ENCODE measurements at places on chromosomes 5 and 9.

GRCh38 chr5:158600679-158601078 is 499.0 kb downstream of the EBF1 start:
- H3K27ac ChIP-seq: no peak overlapping the region
- no peak for DNase-seq
- H3K4me3 ChIP-seq: no peak overlapping the region
- no peaks in the 10 kb centered on the region for H3K27me3 ChIP-seq

- H3K4me3 ChIP-seq: peak overlapping the region; percentile 98
- H3K4me1 ChIP-seq: peaks cover 17% of the 10 kb centered on the region
- peak overlapping the region; percentile 31 for H3K27ac ChIP-seq
Observed at GRCh38 chr9:137255448-137256114, 454 bp downstream of the NELFB start.

DNA sequence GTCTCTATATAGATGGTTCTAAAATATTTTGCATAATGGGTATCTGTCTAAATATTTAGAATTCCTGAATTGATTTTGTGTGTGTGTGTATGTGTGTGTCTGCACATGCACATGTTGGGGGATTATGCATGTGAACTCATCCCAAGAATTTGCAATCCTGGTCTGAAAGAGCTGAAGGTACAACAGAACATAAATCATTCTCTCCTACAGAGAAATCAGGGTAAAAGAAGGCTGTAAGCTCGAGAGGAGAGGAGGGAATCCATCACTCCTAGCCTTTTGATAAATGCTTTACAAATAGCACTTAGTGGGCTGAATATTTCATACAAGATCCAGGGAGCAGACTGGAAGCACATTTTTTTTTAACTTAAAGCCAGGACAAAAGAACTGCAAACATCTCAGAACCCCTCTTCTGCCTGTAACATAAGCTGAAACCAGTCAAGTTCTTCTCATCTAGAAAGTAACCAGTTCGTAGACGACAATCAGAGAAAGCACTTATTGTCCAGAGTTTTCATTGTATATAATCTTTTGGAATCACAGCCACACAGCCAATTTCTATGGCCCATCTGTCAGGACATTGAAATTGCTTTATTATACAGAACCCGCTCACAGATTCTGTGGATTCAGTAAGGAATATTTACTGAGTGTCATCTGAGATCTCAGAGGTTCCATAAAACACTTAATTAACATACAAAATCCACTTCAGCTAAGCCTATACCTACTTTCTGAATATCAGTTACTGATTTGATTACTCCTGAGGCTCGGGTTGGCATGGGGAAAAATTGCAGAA is 541.4 kb upstream of the ZNF462 start:
- no peak overlapping the region for H3K4me3 ChIP-seq
- no peak for DNase-seq
- no peak overlapping the region for H3K27ac ChIP-seq
- no peaks in the 10 kb centered on the region for H3K27me3 ChIP-seq

DNA sequence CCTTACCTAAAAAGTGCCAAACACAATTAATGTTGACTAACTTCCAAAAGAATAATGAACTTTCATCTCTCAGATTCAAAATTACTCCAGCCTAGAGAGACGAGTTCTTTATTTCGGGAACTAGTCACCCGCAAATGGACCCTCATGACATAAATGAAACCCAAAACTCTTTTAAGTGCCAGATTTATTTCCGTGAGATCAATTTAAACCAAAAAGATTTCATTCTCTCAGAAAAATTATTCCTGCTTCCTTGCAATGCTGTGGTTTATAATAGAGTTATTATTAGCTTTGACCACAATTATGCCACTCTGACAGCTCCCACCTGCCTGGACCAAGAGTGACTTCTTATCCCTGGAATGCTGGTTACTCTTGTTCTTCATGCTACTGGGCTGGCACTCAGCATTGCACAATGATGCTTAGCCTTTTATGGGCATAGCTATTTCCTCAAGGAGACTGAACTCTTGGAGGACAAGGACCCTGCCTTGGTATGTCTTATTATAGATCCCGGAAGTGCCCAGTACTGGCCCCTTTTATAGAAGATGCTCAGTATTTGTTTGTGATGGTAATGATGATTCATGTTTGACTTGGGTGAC is 183.5 kb downstream of the SNX18 start:
- DNase-seq: peak; percentile 18
- no peak overlapping the region for H3K27ac ChIP-seq
- H3K36me3 ChIP-seq: no peaks in the 10 kb centered on the region

All from pancreas (tissue), 10 donors.